ENCODE measurements at places on chromosomes 12 and 14.

- DNase-seq, result no peak
Observed at GRCh38 chr14:90676912-90677311, 139.3 kb downstream of the TTC7B start.

GRCh38 chr12:31205054-31205453 is 120.9 kb downstream of the SINHCAF start:
- DNase-seq, result peak; percentile 51

- no peak for DNase-seq
Observed at GRCh38 chr12:24864796-24865125, 84.1 kb downstream of the BCAT1 start.

DNA sequence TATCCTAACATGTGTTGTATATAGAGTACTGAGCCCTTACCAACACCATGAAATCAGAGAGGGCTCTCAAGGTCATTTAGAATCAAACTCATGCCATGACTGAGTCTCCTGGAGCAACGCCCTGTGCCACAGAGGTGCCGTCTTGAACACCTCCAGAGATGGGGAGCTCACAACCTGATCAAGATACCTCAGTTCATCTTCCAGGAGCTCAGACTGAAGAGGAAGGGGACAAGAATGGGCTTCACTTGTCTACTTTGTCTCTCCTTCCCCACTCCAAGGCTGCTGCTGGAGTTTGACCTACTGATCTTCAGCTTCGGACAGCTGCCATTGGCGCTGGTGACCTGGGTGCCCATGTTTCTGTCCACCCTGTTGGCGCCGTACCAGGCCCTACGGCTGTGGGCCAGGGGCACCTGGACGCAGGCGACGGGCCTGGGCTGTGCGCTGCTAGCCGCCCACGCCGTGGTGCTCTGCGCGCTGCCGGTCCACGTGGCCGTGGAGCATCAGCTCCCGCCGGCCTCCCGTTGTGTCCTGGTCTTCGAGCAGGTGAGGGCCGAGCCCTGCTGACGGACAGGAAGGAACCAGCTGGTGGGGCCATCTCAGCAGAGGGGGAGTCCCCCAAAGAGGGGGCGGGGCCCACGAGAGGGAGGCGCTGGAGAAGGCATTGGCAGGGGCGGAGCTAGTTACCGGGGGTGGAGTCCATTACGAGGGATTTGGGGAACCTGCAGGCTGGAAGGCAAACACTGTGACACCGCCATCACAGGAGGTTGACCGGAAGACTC is 12.0 kb downstream of the SOAT2 start:
- no peak for DNase-seq

Data from NCI-H1048 (cell line).